Activated T-cell treated with anti-CD3 and anti-CD28 coated beads for 48 hours (primary cell): ENCODE measurements at places on chromosomes 4 and X.

DNA sequence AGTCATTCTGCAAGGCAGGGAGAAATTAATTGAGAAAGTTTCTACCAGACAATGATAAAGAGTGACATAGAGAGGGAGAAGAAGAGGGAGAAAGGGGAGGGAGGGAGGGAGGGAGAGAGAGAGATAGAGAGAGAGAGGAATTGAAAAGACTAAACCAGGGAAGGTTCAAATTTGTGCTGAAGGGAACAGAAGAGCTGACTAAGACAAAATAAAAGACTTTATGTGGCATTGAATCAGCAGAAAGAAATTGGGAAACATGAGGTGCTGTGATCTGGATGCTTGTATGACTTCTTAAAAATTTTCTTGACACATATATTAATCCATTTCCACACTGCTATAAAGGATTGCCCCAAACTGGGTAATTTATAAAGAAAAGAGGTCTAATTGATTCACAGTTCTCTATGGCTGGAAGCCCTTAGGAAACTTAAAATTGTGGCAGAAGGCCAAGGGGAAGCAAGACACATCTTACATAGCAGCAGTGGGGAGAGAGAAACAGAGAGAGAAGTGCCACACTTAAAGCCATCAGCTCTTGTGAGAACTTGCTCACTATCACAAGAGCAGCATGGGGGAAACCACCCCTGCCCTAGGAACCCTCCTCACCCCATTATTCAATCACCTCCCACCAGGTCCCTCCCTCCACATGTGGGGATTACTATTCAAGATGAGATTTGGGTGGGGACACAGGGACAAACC is 13.5 kb upstream of the CXCL6 start:
- no peak for DNase-seq

DNA sequence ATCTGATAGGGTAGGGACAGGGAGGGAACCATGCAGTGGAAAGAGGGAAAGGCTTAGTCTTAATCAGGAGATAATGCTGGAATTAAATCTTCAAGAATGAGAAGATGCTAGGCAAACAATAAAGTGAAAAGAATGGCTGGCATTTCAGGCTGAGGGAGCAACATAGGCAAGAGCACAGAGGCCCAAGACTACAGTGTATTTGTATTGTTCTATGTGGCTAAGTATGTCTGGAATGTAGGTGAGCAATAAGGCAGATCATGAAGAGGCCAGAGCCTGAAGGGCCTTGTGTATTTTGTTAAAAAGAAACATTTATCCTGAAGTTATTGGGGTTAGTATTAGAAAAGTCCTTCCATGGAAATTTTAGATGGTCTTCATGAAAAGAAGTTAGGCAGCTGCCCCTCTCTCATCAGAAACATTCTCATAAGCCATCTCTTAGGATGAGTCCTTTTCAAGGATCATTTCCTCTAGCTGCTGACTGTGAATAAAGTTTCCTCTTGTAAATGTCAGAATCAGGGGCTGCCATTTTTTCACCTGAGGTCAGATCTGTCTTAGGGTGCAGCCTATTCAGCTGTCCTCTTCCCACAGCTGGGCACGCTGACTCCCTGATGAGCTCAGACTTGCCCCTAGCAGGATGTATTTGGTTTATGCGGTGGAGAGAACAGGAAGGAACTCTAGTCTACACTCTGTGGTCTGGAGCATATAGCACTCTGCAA is 46.3 kb downstream of the ATP10D start:
- peak; percentile 21 for DNase-seq

GRCh38 chrX:95318882-95319281 is 1365.8 kb upstream of the DIAPH2 start:
- DNase-seq: no peak

DNA sequence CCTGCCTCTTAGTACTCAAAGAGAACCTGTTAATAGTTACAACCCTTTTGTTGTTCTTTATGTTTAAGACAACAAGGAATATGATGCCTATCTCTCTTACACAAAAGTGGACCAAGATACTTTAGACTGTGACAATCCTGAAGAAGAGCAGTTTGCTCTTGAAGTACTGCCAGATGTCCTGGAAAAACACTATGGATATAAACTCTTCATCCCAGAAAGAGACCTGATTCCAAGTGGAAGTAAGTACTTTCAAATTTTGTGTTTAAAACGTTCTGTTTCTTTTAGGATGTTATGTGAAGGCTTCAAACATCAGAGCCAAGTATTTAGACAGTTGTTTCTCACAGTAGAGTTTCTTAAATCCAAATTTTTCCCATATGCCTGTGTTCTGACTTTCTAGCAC is 67.2 kb upstream of the NRK start:
- no peak for DNase-seq

DNA sequence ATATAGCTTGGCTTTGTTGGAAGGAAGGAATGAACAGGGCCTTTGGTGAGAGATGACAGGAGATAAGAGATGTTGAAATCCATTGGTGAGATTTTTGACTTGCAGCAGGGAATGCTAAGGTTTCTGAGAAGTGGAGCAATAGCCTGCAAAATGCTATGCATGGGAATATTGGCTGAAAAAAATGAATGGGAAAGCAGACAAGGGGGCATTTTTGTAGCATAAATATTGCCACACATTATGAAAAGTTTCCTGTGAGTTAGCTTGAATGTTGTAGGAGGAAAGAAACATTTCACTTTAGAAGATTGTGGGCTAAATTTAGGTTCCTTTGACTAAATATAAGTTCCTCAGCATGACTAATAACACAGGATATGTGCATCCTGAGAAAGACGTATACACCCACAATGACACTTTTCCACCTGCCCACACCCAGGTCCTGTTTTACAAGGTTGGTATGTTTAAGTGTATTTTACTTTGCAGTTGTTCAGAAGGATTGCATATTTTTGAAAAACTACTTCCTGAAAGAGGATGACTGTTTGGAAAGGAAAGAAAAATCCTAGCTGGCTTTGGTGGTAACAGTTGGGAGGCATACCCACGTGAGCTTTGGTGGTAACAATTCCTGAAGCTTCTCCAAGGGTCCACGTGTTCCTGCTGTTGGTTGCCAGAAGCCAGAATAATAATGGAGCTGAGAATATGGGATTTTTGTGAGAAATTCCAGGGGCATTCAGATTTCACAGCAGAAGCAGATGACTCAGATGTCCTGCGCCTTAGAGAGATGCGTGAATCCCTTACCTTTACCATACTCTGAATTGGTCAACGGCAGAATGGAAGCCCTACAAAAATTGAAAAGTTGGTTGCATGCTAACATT is 28.5 kb downstream of the PHEX start:
- DNase-seq: no peak

GRCh38 chr4:10924274-10924673 is 239.7 kb upstream of the CLNK start:
- DNase-seq: no peak

DNA sequence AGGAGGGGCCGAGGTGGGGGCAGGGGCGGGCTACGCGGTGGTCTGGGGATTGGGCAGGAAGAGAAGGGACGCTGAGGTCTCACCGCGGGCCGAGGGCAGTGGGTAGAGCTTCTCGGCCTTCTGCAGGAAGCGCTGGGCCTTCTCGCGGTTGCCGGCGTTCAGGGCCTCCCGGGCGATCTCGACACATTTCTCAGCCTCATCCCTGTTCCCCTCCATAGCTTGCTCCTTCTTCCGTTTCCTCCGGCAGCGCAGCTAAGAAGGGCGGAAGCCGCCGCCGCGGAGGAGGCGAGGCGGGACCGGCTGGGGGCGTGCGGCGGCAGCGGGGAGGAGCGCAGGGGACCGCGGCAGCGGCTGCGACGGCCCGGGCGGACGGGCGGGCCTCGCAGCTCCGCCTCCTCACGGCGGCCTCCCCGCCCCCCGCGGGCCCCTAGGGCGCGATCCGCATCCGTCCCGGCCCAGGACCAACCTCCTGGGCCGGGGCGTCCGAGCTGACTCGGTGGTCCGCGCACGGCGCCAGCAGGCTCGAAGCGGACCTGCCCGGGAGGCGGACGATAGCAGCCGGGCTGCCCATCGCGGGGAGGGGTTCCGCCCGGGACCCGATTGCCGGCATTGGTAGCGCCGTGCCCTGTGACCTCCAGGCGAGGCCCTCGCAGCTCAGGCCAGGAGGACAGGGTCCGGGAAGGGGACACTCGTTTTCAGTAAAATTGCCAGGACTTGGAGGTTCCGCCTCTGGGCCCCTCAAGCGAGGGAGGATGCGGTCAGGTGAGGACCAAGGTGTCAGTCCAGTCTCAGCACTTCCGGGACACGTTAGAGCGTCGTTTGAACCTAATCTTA is at the start of gene DNAJB14:
DNAJB14 (minus strand) TSS at position 263 of the 834 bp plus-strand sequence; CDS start at position 216, 47 bp downstream.
- DNase-seq: peak; percentile 85

GRCh38 chrX:82775426-82775825 is 732.7 kb upstream of the POU3F4 start:
- no peak for DNase-seq

DNA sequence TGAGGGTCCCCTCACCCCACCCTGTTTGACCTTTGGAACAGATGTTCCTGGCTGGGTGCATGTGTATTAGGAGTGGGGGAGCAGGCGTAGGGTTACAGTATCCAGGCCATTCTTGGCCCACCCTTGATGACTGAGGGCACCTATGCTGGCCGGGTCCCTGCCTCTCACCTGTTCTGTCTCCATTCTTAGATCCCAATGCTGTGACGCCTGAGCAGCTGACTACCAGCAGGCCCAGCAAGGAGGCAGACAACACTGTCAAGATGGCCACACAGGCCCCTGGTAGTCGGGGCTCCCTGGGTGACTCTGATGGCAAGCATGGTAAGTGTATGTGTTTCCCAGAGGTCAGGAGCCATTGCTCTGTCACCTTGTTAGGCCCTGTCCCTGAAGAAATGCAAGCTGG is 10.9 kb downstream of the EFNB1 start:
- no peak for DNase-seq

DNA sequence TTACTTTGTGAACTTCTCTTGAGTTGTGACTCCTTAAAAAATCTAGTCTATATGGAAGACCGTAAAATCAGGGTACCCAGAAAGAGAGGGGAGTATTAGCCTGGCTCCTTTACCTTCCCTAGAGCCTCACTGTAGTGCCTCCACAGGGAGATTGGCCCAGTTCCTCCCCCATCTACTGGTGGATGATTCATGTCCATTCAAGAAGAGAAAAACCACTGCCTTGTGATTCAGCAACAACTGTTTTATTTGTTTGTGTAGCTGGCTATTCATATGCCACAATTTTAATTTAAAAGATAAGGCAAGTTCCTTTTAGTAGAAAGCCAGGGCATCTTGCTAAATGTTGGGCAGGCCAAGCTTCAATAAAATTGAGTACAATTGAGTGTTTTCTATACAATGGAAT is 221.8 kb upstream of the KCNIP4 start:
- no peak for DNase-seq

DNA sequence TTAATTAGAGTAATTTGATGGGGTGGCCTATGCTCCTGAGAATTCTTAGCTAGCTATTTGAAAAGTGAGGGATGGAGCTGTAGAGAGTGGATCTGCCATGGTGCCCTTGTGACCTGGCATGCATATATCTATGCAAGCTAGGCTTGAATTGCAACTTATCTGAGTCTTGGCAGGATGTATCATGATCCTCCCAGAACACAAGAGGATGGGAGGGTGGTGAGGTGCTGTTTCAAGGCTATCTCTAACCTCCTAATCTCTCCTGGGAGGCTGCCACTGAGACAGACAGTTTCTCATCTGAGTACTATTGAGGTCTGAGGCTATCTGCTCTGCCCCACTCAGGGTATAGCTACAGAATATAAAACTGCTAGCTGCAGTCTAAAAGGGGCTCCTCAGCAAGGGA is 56.6 kb downstream of the BRCC3 start:
- DNase-seq: no peak
